ENCODE measurements at places on chromosomes 2 and 18.

DNA sequence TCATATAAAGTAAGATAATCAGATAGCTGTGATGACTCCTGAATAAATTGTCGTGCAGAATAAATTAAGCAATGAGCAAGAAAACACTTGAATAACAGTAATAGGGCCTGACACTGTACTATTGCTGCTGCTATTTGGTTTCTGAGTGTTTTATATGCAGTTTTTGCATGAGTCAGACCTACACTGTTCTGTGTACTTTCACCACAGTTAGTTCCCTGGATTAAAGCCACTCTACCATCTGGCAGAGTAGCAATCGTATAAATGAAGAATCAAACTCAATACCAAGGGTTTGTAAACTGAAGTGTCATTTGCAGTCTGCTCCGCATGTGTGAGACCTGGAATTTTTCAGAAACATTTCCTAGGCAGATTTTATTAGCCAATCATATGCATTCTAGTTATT lies 398.6 kb upstream of the CDH7 start:
- no peak for DNase-seq

DNA sequence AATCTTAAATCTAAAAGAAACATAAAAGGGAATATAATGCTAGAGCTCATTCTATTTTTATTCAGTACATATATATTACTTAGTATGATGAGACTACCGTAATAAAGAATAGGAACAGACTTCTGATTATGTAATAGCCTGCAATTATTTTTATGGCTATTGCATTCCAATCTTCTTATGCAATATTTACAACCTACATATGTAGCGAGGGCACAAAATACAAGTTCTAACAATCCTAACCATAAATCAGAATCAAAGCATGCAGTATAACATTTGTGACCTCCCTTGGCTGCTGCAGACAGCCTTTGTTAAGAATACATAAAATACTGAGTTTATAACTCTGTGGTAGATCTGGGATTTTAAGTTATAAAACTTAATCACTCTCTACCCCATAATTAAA lies 177.6 kb downstream of the BABAM2 start:
- DNase-seq, result no peak

GRCh38 chr2:37189452-37190153 lies 1.1 kb upstream of the SULT6B1 start:
- no peak for DNase-seq

GRCh38 chr2:179655627-179656026 lies 205.8 kb downstream of the ZNF385B start:
- no peak for DNase-seq

DNA sequence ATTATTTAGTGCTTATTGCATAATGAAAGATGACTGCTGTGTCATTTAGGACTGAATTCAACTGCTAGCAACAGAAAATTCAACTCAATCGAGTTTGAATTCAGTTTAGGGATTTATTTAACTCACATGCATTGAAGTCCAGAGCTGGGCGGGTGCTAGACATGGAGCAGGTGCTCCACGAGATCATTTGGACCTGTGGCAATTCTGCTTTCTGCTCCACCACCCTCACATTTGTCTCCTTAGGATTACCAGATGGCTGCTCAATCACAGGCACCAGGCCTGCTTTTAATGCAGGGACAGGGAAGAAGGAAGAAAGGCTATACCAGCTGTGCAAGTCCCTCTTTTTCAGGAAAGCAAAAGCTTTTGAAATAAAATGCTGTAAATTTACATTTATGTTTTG lies 572.9 kb upstream of the SLC8A1 start:
- no peak for DNase-seq

- no peak for DNase-seq
Observed at GRCh38 chr2:9639000-9639602, 8.3 kb upstream of the YWHAQ start.

DNA sequence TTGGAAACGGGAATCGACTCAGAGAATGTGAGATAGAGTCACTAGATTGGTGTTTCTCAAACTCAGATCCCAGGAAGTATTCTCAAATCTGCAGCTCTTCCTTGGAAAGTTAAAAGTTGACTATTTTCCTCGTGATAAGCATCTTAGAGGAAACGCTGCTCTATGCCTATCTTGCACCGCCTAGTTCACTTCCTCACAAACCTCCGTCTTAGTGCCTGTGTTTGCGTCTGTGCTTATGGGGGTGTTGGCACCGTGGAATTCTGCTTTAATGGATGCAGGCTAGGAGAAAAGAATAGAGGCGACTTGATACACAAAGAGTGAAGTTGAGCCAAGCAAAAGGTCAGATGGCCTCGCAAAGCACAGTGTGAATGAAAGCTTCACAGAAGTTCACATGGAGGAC lies 255.3 kb upstream of the ID2 start:
- no peak for DNase-seq

GRCh38 chr18:1013951-1014350 lies 109.3 kb downstream of the ADCYAP1 start:
- DNase-seq, result no peak

- DNase-seq, result no peak
Observed at GRCh38 chr18:54766634-54767033, 61.6 kb upstream of the RAB27B start.

DNA sequence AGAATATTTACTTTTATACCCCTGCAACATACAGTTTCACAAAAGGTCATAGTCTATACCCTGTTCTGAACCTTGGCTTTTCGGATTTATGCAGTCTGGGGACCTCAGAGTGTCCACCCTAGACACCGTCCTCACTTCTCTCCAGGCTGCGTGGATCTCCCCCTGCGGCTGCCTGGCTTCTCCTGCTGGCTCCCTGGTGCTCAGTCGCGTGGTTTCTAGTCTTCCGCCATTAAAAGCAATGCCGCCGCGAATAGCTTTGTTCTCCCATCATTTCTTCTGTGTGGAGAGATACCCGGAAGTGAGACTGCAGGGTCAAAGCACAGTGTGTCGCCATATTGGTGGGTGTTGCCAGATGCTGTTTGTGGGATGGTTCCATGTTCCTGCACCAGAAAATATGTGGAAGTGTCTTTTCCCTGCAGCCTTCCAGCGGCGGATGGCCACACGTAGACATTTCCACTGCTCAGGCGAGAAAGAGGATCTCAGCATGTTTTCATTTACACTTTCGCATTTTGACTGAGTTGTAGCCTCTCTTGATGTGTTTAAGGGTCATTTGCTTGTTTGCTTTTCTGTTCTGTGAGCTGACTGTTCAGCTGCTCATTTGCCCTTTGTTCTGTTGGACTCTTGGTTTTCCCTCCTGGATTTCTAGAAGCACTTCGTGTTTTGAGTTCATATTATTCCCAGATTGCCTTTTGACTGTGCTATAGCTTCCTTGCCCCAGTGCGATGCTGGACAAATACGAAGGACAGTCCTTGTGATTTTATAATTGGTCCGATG lies 22.9 kb upstream of the ASB1 start:
- no peak for DNase-seq

DNA sequence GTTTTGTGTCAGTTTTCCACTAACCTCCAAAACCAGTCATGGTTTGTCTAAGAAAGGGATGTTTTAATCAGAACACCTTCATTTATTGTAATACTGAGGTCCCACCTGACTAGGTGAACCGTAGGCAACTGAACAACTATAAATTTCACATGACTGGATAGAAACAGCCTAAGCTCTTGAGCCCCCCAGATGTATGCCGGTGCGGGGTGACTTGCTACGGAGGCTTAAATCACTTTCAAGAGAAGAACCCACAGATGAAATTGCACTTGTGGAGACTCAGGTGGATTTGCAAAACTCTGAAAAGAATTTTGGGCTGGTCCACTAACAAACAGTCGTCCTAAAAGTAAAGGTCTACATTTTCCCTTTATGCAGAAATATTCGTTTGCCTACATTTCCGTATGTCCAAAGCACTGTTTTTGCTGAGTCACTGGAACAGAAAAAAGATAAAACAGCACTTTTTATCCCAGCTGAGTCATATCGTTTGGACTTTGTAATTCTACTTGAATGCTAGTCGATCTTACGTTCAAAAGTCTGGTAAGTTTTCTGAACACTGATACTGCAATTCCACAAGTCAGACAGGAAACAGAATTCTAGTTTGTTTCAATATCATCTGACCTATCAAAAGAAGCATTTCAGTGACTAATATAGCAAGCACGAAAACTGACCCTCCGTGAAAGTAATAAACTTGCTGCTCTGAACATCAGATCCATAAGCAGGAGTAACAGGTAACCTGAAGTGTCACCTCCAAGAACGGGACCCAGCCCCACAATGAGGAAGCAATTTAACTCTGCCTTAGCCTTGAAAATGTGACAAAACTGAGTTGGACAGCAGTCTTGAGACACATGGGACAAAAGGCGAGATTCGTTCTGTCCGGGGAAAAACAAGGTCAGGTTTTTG lies 18.1 kb downstream of the ZNF516 start:
- no peak for DNase-seq

- DNase-seq, result no peak
Observed at GRCh38 chr2:206764673-206765241, 371 bp downstream of the MDH1B start.

- no peak for DNase-seq
Observed at GRCh38 chr2:60552078-60552850, 1.2 kb downstream of the BCL11A start.

- no peak for DNase-seq
Observed at GRCh38 chr2:224410946-224411561, 9.1 kb upstream of the FAM124B start.

DNA sequence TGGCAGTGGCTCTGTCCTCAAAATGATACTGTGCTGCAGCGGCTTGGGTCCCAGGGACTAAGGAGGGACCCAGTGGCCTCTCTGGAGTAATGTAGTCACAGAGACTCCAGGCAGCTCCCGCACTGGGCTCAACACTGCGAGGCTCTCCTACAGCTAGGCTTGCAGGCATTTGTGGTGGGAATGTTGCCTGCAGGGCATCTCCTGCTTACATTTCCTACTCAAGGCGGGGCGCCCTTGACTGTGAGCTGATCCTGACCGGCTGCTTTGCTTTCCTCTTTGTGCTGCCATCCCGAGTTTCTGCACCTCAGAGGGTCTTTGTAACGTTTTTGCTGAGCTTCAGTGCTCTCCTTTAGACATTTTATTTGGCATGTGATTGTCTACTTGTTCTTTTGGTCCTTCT lies 177.4 kb upstream of the FN1 start:
- no peak for DNase-seq

DNA sequence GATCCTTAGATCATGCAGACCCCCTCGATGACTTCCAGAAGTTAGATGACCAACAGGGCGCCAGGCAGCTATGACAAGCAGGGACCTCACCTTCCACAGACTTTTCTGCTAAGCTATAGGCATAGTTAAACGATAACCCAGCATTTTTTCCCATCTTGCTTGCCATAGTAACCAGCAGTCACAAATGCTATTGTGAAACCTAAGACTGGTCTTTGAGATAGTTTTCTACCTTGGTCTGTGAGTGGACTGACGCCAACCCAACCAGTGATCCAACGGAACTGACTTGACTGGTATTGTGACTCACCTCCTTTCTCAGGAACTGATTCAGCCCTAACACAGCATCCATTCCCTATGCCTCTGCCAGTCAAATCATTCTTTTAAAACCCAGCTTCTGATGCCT lies 361.2 kb downstream of the LRRTM4 start:
- DNase-seq, result no peak

- DNase-seq, result no peak
Observed at GRCh38 chr18:52465391-52465790, 125.4 kb downstream of the DCC start.

- DNase-seq, result no peak
Observed at GRCh38 chr2:106208874-106209273, 14.8 kb upstream of the UXS1 start.

DNA sequence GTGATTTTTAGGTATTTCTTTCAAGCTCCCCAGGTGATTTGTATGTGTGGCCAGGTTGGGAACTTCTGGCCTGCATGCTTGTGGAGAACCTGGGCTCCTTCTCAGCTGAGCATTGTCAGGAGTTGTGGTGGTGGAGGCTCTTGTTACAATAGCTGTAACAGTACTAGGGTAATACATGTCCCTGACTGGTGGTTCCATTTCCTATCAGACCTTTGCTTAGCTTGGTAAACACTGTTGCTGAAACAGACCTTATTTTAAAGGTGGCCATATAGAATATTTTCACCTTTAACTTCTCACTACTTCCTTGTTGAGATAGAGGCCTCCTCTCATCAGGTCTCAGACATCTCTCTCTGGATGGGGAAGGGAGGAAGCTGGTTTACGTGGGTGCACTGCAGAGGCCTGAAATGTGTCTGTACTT lies 79.2 kb downstream of the SETBP1 start:
- DNase-seq, result no peak

DNA sequence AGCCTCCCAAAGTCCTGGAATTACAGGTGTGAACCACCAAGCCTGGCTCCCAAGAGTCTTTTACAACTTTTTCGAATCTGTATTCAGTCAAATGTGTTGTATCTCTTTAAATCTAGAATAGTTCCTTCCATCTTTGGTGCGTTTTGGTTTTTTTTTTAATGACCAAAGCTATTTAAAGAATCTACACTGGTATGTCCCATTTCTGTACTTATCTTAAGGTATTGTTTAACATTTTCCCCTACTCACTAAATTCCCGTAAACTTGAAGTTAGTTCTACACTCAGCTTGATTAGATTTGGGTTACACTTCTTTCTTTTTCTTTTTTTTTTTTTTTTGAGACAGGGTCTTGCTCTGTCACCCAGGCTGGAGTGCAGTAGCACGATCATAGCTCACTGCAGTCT lies 63.8 kb downstream of the TMEM237 start:
- DNase-seq, result no peak

GRCh38 chr2:20175267-20175666 lies 49.7 kb downstream of the SDC1 start:
- DNase-seq, result no peak

DNA sequence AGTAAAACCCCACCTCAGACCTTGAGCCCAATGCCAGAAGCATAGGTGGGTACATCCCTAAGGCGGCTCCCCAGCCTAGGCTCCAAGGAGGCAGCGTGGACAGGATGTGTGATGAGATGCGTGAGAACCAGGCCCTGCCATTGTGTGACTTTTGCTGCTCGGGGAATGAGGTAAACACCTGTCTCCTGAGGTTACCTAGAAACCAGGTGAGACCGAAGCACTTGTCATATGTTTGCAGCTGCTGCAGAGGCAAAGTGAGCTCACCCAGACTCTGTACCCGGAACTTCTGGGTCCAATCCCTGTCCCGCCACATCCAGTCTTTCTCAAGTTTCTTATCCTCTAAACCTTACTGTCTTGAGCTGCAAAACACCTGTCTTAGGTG lies 3.4 kb downstream of the FBLN7 start:
- no peak for DNase-seq

DNA sequence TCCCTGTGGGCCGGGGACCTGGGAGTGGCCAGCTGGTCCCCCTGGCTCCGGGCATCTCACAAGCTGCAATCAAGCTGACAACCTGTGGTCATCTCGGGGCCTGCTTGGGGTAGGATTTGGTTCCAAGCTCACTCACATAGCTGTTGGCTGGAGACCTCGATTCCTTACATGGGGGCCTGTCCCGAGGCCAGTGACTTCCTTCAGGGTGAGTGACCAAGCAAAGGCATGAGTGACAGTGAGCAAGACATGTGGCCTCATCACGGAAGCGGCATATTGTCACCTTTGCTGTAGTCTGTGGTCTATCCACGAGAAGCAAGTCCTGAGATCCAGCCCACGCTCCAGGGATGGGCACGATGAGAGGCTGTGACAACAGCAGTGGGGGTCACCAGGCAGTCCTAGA lies 131.4 kb upstream of the ID2 start:
- DNase-seq, result no peak

Data from cortex of kidney (tissue), 1 donor.